ENCODE measurements at places on chromosomes 16 and 17.

DNA sequence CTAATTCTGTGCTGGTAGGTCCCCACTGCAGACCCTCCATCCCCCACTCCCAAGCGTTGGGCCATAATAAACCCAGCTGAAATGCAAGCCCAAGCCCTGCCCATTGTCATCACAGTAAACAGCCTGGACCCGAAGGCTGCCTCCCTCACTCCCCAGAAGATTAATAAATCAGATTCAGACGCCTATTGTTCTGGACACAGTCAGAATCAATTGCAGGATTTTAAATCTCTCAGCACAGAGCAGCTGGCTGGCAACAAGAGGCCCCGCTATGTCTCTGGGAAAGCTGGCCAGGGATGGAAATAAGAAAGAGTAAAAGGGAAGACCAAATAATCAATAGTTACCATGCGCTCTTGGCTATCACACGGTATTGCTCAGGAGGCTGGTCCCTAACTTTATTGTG, 93.9 kb downstream of the C17orf67 start:
- no peak for DNase-seq

- DNase-seq = peak; percentile 86
Measured at GRCh38 chr17:77449908-77450741, 309.4 kb downstream of the SEC14L1 start.

- DNase-seq = no peak
Measured at GRCh38 chr17:65558683-65559460, 2.6 kb downstream of the AXIN2 start.

DNA sequence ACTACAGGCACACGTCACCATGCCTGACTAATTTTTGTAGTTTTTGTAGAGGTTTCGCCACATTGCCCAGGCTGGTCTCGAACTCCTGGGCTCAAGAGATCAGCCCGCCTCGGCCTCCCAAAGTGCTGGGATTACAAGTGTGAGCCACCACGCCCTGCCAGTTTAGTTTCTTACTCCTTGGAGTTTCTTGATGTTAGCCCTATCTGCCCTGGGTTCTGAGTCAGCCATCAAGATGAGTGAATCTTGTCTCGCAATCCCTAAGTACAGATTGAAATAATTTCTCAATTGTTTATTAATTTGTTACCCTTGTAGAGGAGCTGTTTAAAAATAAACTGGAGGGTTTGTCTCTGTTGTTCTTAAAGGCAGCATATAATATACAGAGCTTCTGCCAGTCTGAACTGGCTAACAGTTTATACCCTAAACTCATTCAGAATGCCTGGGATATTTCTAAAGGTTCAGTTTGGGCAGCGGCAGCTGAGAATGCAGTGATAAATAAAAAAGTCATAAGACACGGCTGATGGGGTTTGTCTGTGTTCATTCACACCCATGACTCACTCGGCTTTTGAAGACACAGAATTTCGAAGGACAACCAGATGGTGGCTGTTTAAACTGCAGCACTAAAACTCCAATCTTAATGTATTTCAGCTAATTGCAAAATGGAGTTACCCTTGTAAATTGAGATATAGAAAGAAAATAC, 39.6 kb downstream of the GPRC5B start:
- DNase-seq = no peak

DNA sequence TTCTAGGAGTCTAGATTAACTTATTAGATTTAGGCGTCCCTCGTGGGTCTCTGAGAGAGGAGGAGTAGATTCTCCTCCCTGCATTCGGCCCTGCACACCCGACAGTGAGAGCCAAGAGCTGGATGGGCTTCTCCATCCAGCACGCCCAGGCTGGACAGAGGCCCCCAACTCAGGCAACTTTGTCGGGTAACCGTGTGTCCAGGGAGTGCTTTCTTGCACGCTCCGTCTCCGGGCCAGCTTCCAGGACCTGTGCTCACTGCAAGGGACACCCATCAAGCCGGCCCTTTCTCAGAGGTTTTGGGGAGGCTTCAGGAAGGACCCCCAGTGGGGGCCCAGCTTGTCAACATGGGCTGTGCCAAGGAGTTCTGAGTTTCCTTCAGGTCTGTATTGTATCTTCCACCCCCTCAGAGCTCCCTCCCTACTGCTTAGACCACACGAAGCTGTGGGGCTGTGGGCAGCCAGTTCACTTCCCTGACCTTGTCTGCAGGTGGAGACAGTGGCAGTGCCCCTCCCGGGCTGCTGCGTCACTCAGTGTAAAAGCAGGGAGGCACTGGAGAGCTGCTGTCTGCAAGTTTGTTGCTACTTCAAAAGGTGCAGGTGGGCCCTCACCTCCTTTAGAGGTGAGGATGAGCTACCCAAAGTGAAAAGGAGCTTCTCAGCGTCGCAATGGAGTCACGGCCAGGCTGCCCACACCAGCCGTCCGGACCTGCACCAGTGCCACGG, 24.0 kb upstream of the C16orf78 start:
- DNase-seq = peak; percentile 59

DNA sequence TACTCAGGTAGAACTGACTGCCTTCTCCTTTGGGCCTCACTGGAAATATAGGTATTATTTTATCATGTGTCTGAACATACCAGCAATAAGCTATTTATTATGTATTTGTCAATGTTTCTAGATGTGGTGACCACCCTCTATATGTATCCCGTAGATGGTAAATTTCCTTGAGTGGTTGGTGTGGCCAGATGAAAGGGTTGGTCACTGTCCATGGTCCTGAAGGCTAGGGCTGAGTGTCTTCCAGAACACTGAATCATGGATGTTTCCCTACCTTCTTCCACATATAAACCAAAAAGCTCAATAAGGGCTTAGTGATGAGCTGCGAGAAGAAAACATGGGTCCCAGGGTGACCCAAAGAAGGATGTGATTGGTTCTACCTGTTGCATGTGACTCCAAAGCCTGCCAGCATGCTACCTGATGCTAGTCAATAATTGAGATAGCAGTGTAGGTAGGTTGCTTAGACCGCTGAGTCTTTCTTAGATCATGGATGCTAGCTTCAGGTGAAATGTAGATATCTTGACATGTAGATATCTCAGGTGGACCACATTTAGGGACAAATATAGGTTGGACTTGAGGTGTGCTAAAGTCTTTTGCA, 150.3 kb downstream of the ASIC2 start:
- no peak for DNase-seq

DNA sequence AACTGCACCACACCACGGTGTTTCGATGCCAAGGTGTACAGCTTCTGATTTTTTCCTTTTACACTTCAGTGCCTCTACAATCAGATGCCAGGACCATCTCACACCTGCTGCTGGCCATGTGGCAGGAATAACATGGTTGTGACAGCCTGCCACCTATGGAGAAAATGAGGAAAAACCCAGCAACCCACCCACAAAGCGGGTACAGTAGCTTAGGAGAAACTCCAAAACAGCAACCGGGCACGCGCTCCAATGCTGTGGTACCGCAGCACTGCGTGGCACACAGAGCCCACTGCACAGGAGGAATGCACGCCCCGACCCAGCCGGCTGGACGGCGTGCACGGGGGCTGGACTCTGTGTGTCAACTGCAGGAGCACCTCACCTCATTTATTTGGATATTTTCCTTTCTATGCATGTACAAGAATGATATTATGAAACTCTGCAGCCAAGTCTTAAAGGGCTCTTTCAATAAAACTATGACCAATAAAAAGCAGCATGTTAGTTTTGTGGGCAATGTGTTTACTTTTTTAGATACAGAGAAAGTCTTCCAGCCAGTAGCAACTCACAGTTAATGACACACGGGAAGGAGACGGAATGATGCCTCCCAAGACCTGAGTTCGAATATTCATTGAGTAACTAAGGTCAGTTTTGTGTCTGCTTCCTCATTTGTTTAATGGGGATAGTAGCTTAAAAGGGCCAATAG, 45.9 kb downstream of the MAP1LC3B start:
- DNase-seq = peak; percentile 95

DNA sequence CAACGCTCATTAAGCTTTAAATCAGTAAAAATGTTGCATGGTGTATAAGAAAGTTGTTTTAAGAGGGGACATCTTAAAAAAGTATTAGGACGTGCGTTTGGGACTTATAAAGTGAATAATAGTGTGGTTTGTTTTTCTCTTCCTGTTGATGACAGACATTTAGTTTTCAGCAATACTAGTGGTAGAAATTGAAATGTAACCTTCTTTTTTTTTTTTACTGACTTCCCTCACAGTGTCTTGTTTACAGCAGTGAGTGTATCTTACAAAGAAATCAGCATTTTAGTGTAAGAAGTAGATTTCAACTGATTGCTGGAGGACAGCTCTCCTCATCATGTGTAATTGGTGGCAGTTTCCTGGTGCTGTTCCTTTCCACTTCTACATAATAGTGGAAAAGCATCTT, 39.6 kb downstream of the CYLD start:
- no peak for DNase-seq

DNA sequence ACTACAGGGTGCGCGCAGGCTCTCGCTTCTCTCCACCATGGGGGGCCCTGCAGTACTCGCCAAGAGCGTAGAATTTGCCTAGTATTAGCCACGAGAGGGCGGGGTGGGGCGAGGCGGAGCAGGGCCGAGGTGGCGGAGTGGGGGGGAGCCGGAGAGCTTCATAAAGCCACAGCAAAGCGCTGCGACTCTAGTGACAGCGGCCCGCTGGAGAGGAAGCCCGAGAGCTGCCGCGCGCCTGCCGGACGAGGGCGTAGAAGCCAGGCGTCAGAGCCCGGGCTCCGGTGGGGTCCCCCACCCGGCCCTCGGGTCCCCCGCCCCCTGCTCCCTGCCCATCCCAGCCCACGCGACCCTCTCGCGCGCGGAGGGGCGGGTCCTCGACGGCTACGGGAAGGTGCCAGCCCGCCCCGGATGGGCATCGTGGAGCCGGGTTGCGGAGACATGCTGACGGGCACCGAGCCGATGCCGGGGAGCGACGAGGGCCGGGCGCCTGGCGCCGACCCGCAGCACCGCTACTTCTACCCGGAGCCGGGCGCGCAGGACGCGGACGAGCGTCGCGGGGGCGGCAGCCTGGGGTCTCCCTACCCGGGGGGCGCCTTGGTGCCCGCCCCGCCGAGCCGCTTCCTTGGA, at the start of gene TBX21:
Gene TBX21, plus strand, starts transcription at position 190 of the 627 bp plus-strand sequence. Its CDS starts 219 bp downstream, at position 409.
- peak; percentile 17 for DNase-seq

All from G401 (cell line).